CD4-positive, CD25-positive, alpha-beta regulatory T cell (primary cell): ENCODE measurements at places on chromosomes 6 and 20.

GRCh38 chr6:3438190-3439167 lies 18.4 kb downstream of the SLC22A23 start:
- H3K36me3 ChIP-seq, result no peaks in the 10 kb centered on the region
- no peaks in the 10 kb centered on the region for H3K4me1 ChIP-seq
- DNase-seq, result no peak
- no peaks in the 10 kb centered on the region for H3K27me3 ChIP-seq

DNA sequence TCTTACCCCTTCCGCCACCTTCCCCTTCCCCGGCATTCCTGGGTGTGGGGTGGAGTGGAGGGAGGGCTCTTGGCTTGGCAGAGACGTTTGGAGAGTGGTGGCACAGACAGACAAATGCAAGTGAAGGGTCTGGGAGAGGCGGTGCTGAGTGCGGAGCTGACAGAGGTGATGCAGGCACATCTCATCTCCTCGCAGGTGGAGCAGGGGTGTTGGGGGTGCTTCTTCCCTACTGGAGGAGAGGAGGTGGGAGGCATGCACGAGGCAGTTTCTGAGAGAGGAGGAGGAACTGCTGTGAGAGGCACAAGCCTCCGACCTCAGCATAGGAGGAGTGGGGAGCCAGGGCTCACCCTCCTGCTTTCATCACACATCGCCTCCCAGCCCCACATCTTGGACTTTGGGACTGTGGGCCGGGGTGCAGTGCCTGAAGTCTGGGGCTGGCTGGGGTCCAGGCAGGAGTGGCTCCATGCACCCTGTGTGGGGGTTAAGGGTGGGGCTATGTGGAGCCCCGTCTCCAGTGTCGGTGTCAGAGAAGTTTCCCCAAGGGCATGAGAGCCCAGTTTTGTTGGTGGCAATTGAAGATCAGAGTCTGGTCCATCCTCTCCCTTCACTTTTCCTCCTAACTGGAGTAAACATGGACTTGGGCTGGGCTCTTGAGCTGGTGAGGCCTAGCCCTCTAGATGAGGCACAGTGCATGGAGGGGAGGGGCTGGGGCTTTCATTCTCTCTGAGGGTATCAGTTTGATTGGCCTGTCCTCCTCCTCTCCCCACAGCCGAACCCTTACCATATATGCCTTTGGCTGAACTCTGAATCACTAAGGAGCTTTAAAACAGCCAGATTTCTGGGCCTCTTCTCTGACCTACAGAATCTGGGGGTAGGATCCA lies 20.2 kb upstream of the SLC22A7 start:
- no peak overlapping the region for H3K27ac ChIP-seq
- H3K36me3 ChIP-seq, result no peaks in the 10 kb centered on the region
- H3K27me3 ChIP-seq, result peaks cover 3% of the 10 kb centered on the region

GRCh38 chr6:142675517-142675916 lies 269.5 kb downstream of the HIVEP2 start:
- peaks cover 13% of the 10 kb centered on the region for H3K27me3 ChIP-seq
- DNase-seq, result no peak
- H3K4me3 ChIP-seq, result no peak overlapping the region
- no peak overlapping the region for H3K27ac ChIP-seq
- no peaks in the 10 kb centered on the region for H3K4me1 ChIP-seq

- H3K4me3 ChIP-seq, result no peak overlapping the region
- peaks cover 6% of the 10 kb centered on the region for H3K27me3 ChIP-seq
- H3K36me3 ChIP-seq, result no peaks in the 10 kb centered on the region
- H3K27ac ChIP-seq, result no peak overlapping the region
- H3K4me1 ChIP-seq, result peaks cover 3% of the 10 kb centered on the region
- DNase-seq, result no peak
Observed at GRCh38 chr6:39051399-39052122, 3.0 kb downstream of the GLP1R start.

- H3K36me3 ChIP-seq, result no peaks in the 10 kb centered on the region
- DNase-seq, result no peak
- H3K27ac ChIP-seq, result no peak overlapping the region
Observed at GRCh38 chr20:46569961-46570360, 19.5 kb upstream of the OCSTAMP start.

DNA sequence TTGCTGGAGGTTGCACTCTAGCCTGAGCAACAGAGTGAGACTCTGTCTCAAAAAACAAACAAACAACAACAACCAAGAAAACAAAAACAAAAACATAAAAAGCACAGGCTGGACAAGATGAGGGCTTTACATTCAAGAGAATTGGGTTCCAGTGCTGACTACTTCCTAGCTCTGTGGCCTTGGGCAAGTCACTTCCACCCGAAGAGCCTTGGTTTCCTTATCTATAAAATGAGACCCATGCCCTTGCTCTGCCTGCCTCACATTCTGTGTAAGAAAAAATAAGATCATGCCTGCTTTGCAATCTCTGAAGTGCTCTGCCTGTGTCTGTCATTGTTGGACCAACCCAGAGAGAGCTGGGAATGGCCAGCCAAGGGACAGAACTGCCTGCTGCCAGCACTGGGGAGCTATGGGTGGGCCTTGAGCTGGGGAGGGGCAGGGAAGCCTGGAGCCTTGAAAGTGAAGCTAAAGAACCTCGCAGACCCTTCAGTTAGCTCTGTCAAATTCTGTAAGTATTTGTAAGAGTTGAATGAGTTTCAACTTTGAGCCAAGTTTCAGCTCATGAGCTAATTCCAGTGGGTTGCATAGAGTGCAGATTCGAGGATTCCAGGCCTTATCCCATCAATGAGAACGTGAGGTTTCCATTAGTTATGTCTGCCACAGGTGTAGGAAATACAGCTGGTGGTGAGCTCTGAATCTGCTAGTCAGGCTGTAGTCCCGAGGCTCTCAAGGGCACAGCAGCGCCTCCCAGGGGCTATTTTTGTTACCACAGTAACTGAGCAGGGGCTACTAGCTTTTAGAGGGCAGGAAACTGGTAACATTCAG lies 93.2 kb downstream of the DLGAP4 start:
- H3K4me1 ChIP-seq, result no peaks in the 10 kb centered on the region
- DNase-seq, result peak; percentile 42
- no peak overlapping the region for H3K27ac ChIP-seq
- H3K4me3 ChIP-seq, result no peak overlapping the region
- H3K27me3 ChIP-seq, result peaks cover 5% of the 10 kb centered on the region

- H3K27me3 ChIP-seq, result peaks cover 1% of the 10 kb centered on the region
- no peak overlapping the region for H3K4me3 ChIP-seq
- H3K27ac ChIP-seq, result no peak overlapping the region
- DNase-seq, result no peak
- no peaks in the 10 kb centered on the region for H3K36me3 ChIP-seq
- no peaks in the 10 kb centered on the region for H3K4me1 ChIP-seq
Observed at GRCh38 chr6:127824061-127824460, 76.8 kb downstream of the THEMIS start.

GRCh38 chr20:42961771-42962170 lies 227.9 kb downstream of the PTPRT start:
- DNase-seq, result no peak
- H3K27ac ChIP-seq, result no peak overlapping the region
- H3K36me3 ChIP-seq, result no peaks in the 10 kb centered on the region

GRCh38 chr6:33707771-33708170 lies 3.7 kb downstream of the UQCC2 start:
- peaks cover 22% of the 10 kb centered on the region for H3K4me1 ChIP-seq
- no peaks in the 10 kb centered on the region for H3K27me3 ChIP-seq
- DNase-seq, result no peak
- H3K36me3 ChIP-seq, result peaks cover 14% of the 10 kb centered on the region

GRCh38 chr6:151534576-151534975 lies 40.8 kb downstream of the CCDC170 start:
- no peaks in the 10 kb centered on the region for H3K36me3 ChIP-seq
- no peak overlapping the region for H3K27ac ChIP-seq
- H3K4me3 ChIP-seq, result no peak overlapping the region
- H3K27me3 ChIP-seq, result no peaks in the 10 kb centered on the region

- H3K36me3 ChIP-seq, result peaks cover 15% of the 10 kb centered on the region
- H3K4me3 ChIP-seq, result peak overlapping the region; percentile 62
- no peak for DNase-seq
- peaks cover 31% of the 10 kb centered on the region for H3K4me1 ChIP-seq
Observed at GRCh38 chr20:31698803-31699718, 23.6 kb downstream of the BCL2L1 start.

- DNase-seq, result peak; percentile 5
- peak overlapping the region; percentile 37 for H3K4me3 ChIP-seq
- peaks cover 28% of the 10 kb centered on the region for H3K27me3 ChIP-seq
- peaks cover 8% of the 10 kb centered on the region for H3K4me1 ChIP-seq
Observed at GRCh38 chr6:121436960-121437850, 1.8 kb downstream of the GJA1 start.

- DNase-seq, result peak; percentile 95
- H3K27me3 ChIP-seq, result no peaks in the 10 kb centered on the region
- H3K36me3 ChIP-seq, result peaks cover 7% of the 10 kb centered on the region
- H3K4me1 ChIP-seq, result peaks cover 86% of the 10 kb centered on the region
Observed at GRCh38 chr6:16481697-16482399, 243.5 kb downstream of the GMPR start.
